Fibroblast of skin of right biceps (primary cell): ENCODE measurements at places on chromosomes 7 and 10.

DNA sequence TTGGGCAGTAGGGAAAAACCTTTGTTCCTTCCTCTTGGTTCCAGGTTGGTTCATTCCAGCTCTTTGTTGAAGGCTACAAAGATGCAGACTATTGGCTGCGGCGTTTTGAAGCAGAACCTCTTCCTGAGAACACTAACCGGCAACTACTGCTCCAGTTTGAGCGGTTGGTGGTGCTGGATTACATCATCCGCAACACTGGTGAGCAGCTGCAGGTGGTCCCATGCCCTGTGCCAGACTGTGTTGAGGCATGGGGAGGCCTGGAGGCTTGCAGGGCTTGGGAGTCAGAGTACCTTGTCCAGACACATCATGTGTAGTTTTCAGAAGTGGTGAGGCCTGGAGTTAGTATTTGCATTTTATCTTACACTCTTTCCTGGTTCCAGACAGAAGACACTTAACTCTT is 16.3 kb downstream of the PI4K2A start:
- DNase-seq, result no peak

- DNase-seq, result no peak
Observed at GRCh38 chr7:68203251-68203650, 1206.6 kb downstream of the TYW1 start.

DNA sequence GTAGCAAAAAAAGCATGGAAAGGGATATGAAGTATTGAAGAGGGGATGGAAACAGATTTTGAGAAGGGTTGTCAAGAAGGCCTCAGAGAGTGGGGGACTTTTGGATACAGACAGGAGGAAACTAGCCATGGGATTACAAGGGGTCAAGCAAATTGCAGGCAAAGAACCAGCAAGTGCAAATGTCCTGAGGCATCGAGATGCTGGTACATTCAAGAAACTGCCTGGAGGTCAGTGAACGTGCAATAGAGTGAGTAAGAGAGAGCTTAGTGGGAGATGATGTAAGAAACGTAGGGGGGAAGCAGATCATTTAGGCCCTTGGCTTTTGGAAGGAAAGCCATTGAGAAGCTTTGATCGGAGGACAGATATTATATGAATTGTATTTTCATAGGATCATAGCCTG is 227.4 kb upstream of the AGK start:
- no peak for DNase-seq

DNA sequence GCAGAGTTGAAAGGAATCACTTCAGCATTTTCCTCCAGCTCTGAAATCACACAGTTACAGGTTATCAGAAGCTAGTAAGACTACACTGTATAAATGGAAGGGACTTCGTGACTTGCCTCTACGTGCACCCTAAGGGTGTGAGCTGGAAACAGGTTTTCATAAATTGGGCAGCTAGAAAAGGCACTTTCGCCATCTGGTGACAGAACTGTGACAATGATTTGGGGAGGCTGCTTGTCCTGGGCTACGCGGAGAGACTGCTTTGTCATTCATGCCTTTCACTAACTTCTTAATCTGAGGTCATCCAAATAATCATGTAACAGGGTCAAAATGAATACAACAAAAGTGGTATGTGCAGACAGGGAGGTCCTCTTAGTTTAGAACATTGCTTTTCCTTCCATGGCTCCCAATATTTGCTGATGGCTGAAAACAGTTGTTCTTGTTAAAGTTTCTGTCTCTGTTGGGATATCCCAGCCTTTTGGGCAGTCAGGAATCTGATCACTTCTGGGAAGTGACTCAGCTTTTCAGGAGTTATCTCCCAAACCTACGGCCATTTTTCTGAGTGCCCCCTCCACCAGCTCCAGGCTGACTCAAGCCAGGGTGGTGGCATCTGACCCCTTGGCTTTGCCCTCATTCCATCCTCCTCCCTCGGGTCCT is 17.8 kb downstream of the VWC2 start:
- DNase-seq, result no peak

DNA sequence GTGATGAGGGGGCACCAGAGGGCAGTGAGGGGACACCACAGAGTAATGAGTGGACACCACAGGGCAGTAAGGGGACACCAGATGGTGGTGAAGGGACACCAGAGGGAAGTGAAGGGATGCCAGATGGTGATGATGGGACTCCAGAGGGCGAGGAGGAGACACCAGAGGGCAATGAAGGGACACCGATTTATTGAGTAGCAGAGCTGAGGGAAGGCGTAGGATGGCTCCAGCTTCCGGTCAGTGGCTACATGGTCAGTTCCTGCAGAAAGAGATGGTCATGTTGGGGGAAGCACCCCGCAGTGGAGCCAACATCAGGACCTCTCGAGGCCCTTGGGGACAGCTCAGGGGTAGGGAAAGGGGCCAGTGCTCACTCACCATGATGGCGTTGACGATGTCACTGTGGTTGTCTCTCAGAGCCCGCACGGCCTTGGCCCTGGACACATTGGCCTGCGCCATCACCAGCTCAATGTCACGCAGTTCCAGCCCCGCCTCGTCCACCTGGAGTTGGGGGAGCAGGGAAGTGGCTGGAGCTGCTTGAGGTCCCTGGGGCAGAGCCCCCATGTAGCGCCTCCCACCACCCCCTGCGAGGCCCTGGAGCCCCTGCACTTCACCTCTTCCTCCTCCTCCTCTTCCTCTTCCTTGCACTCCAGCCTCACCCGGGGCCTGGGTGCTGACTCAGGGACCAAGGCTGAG is 8.4 kb downstream of the NACAD start:
- DNase-seq, result no peak

DNA sequence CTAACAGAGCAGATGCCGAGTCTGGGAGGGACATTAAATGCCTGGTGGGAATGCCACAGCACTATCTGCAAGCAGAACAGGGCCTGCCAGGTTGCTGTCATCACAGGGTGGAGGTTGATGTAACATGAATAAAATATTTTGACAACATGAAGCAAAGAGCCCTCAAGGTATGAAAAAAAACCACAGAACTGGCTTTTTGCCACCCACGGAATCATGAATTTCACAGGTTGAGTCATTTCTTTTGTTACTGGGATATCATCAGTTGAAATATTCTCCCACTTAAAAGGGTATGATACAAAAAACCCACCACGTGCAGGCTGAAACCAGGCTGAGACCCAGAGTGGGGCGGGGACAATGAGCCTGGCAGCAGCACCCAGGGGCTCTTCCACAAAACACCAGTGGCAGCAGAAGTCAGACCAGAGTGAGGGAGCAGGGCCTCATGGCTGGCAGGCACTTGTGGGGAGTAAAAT is 220.1 kb downstream of the TNS3 start:
- DNase-seq, result peak; percentile 96

DNA sequence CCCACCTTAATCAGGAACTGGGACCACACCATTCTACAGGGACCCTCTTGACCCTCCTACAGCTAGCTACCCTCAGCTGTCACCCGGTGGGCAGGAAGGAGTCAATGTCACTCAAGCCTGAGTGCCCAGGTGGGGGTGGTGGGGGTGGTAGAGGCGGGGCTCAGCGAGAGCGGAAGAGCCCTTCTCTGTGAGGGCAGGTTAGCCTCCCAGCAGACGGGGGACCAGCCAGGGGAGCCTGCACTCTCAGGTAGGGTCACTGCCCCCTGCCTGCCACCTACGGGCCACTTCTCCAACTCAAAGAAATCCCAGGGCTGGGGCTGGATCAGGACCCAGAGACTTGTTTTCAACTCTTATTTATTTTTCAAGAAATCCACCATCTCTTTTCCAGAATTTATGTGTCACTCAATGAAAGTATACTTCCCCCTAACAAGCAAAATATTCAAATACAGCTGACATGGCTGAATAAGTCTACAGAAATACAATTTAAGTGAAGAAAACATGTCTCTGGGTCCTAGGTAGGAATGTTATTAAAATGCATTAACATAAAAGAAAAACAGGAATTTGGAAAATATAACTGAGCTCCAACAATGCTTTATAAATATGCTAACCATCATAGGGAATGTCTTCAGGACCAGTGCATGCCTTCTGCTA is 63.4 kb upstream of the DDC start:
- DNase-seq, result no peak

DNA sequence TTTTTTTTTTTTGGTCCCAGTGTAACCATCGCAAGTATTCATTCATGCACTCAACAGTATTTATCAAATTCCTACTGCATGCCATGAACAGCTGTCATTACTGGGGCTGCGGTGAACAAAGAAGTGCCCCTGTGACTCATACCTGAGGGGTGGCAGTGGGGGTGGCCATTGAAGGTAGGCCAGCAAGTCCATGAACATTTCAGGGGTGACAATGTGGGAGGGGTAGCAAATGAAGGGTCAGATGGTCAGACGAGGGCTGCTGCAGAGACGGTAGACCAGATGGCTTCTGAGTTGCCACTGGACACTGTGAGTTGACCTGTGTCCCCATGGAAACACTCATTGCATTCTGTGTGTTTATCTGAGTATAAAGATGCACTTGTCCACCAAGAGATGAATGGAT is 92.5 kb upstream of the PITRM1 start:
- peak; percentile 47 for DNase-seq

GRCh38 chr7:140607441-140607989 is 33.1 kb downstream of the DENND2A start:
- peak; percentile 38 for DNase-seq

GRCh38 chr10:117169480-117169879 is 27.8 kb upstream of the KCNK18 start:
- no peak for DNase-seq

DNA sequence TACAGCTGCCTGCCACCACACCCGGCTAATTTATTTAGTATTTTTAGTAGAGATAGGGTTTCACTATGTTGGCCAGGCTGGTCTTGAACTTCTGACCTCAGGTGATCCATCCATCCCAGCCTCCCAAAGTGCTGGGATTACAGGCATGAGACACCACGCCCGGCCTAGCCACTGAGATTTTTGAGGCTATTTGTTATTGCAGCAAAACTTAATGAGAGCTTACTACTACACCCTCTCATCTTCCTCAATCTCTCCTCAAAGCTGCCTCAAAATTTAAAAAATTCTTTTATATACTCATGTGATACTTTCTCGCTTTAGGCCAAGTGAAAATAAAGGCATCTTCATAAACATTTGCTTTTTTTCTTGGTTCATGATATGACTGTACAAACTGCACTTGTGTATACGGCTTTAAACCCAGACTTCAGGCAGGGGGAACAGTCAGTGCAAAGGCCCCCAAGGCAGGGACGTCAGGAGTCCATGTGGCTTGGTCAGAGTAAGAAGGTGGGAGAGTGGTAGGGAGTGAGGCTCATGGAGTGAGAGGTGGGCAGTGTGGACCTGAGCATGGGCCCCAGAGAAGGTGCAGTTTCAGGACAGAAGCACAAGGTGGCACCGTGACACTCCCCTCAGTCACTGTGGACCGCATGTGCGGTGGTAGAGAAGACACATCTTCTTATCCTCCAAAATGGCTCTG is 55.5 kb downstream of the SYPL1 start:
- DNase-seq, result peak; percentile 62

- DNase-seq, result no peak
Observed at GRCh38 chr7:45363669-45364068, 206.1 kb downstream of the RAMP3 start.

DNA sequence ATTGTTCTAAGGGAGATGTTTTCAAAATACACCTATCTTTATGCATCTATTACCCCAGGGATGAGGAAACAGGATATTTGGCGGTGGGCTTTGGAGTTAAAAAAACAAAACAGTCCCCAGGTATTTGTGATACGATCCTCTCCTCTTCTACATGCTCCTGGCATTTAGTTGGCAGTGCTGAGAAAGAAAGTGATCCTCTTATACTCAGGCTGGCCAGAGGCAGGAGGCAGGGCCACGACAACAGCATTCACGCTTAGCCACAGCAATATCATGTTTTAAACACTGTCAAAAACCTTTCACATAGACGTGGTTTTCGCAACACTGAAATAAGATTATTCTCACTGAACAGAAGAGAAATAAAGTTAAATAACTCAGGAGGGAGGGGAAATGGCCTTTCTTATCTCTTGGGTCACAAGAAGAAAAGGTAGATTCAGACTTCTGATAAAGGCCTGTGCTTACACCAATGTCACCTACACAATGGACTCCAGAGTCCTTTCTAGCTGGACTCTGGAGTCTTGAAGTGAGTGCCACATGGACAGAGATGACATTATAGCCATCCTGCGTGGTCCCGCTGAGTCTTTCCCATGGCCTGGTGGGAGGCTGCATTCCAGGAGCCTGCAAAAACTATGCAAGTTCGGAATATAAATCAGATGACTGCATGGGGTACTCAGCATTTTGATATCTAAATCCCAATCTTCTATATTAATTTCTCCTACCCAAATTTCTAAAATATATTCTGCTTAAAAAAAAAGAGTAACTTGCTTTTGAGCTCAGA is 88.7 kb downstream of the PIP4K2A start:
- peak; percentile 57 for DNase-seq

- no peak for DNase-seq
Observed at GRCh38 chr7:149728491-149729375, 44.7 kb downstream of the ZNF467 start.

DNA sequence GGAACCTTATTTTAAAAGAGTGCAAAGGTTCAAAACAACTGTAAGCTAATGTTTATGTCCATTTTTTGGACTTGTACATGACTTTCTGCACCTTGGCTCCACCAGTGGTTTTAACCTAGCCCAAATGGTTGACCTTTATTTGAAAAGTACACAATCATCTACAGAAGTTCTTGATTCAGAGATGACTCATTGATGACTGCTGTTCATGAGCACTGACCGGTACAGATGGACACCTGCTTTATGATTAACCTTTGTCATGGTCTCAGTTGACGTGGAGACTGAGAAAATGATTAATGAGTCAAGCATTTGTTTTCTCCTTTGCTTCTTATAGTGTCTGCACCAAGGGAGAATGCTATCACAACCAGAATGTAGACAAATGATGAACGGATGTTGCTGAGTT is 55.7 kb upstream of the PTER start:
- no peak for DNase-seq

- peak; percentile 3 for DNase-seq
Observed at GRCh38 chr10:83541046-83541445, 598.3 kb upstream of the GHITM start.

DNA sequence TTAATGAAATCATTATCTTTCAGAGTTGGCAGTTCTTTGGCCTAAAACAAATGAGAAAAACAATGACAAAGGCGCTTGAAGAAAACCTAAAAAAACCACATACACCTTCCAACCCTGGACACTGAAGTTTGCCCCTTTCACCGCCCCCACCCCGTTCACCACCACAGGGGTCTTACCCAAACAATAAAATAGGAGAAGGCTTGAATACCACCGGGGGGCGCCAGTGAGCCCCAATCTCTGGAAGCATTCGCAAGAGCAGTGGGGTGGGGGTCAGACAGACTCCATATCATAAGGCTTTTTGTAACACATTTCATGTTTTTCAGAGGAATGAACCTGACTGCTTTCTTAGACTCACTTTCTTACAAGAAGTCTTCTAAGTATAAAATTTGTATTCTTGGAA is 163.6 kb downstream of the PIP4K2A start:
- DNase-seq, result peak; percentile 33

- peak; percentile 24 for DNase-seq
Observed at GRCh38 chr10:6114299-6114698, 25.5 kb downstream of the RBM17 start.

GRCh38 chr10:89025453-89025852 is 34.9 kb downstream of the FAS start:
- no peak for DNase-seq

- DNase-seq, result no peak
Observed at GRCh38 chr10:84234479-84234878, 6.9 kb downstream of the LRIT1 start.

GRCh38 chr10:4763960-4764428 is 62.0 kb upstream of the AKR1E2 start:
- DNase-seq, result peak; percentile 87

GRCh38 chr7:15326044-15326644 is 235.7 kb downstream of the AGMO start:
- DNase-seq, result peak; percentile 36

- no peak for DNase-seq
Observed at GRCh38 chr7:999149-999879, 16.3 kb downstream of the CYP2W1 start.

- no peak for DNase-seq
Observed at GRCh38 chr7:20816372-20816959, 29.8 kb upstream of the SP8 start.
